Epithelial cell of proximal tubule (primary cell): ENCODE measurements at places on chromosomes 13 and 19. TPM values are rescaled to one million over a fixed set of nuclear protein-coding genes. Genes with fewer than 3 reads are reported as not detected.

- no peak for DNase-seq
Measured at GRCh38 chr19:34481861-34482379, 362 bp downstream of the WTIP start.

Gene KCNC3
- 0.07 and 0.35 TPM in 2 replicates for total RNA-seq

Gene ZNF790
- 1.2 and 6.1 TPM in 2 replicates for total RNA-seq

DNA sequence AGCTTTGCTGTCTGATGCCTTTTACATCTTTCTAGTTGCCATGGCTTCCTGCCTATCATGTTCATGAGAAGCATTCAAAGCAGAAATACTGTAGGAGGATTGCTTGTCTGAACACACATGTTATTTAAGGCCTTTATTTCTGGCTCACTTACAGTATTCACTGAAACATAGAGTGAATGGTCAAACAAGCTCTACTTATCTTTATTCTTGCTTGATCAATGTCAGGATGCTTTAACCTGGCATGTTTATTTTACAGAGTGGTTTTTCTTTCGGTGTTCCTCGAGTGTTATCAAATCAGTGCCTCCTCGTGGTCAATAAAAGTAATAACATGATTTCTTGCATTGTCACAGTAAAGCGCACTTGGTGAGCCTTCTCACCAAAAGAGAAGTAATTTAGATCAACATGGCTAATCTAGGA is 73.5 kb upstream of the PCDH17 start:
- DNase-seq, result no peak

DNA sequence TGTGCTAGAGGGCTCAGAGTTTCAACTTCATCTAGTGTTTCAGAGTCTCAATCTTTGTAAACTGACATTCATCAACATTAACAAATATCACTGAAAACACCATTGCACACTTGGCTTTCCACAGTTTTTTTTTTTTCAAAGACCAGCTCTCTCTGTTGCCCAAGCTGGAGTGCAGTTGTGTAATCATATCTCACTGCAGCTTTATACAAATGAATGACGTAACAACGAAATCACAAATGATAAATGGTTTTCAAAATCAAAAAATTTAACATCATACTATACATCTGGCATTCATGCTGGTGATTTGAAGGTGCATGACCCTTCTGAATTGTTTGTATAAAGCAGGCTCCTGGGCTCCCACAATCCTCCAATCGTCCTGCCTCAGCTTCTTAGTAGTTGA is 248.0 kb upstream of the TMTC4 start:
- DNase-seq, result no peak

DNA sequence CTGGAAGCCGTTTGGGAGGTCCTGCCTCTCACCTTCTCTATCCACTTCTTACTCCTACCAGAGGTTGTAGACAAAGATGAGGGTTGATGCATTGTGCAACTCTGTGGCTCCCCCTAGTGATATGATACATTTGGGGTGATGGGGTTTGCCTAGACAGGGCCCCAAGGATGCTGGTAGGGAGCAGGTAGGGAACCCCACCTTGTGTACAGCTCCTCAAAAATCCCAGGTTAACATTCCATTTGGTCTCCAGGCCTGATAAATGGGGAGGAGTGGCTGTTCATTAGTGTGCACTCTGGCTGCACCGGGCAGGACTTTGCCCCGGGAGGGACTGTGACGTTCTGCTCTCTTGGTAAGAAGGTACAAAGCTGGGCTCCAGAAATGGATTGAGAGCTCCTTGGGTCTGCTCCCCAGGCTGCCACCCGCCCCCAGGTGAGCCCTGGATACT is 19.2 kb downstream of the SIGLEC8 start:
- no peak for DNase-seq
